ENCODE measurements at places on chromosomes 3 and 15.

GRCh38 chr3:114872588-114872987 lies 274.5 kb downstream of the ZBTB20 start:
- no peak for DNase-seq

DNA sequence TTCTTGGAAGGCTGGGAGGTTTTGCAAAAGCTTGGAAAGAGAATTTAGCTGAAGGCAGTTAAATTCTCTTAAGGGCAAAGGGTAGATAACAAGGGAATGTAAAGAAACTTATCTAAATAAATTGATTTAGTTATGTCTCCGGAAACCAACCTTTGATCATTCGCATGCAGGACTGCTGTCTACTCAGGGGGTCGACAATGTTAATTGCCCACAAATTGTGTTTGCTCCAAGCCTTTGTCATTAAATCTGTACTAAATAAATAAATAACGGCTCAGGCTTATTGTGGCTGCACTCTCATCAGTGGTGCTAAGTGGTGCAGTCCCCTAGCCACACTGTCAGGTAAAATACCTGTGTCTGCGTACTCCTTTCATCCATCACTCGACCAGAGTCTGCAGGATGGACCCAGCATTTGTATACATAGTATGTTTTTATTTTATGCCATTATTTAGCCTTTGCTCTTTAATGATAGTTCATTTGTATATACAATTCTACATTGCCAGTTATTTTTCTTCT lies 497.4 kb upstream of the RASGRP1 start:
- DNase-seq = no peak

DNA sequence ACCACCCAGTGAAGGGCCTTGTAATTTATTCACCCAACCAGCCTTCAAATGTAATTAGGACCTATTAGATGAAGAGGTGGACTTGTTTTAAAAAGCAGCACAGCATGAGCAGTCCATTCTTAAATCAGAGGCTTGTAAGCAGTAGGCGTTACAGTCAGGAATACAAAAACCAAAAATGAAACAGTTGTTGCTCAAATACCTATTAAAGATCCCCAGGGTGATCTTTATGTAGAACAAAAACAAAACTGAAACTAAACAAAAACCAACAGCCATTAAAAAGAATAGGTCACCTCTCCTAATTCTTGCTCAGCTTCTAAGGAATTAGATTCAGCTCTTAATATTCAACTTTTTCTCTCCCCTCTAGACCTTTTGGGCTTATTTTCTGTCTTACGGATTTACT lies 104.9 kb upstream of the ST8SIA2 start:
- no peak for DNase-seq

DNA sequence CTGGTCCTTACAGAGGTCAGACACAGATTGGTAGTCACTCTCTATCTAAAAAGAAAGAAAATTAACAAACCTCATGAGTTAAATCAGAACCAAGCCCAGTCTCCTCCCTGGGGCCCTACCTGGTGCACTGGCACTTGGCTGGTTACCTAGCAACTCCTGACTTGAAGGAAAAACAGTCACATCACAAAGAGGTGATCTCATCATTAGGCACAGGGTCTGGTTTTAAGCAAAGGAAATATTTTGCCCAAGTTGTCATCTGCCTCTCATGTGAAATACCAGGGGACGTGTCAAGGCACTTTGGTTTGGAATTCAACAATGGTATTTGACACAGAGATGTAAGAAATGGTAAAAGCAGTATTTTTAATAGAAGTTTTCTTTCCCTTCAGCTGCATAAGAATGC lies 47.7 kb upstream of the FMN1 start:
- peak; percentile 7 for DNase-seq
